Activated effector memory CD4-positive, alpha-beta T cell treated with anti-CD3 and anti-CD28 coated beads, Interleukin-2, amount 50 U/mL, for 16 hours (primary cell): ENCODE measurements at places on chromosomes 11 and 22.

- DNase-seq: no peak
Measured at GRCh38 chr11:72189455-72190250, 2.3 kb upstream of the FOLR1 start.

GRCh38 chr22:30287648-30288418 is 1.5 kb downstream of the CASTOR1 start:
- DNase-seq: peak; percentile 95

GRCh38 chr11:110479108-110480101 is 49.7 kb downstream of the FDX1 start:
- DNase-seq: no peak

DNA sequence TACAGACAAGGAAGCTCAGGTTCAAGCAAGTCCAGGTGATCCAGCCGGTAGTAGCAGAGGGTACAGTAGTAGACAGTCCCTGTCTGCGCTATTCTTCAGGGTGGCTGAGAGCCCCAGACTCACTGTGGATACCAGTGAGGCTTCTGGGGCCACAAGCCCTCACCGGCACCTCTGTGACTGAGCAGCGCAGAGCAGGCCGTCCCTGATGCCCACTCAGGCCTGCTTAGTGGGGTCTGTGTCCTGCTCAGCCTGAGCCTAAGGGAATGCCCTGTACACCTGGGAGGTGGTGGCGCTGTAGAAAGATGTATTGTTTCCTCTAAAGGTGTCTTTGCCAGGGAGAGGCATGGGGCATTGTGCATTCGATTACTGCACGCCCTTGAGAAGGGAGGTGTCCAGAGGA is 143.8 kb downstream of the CACNA1I start:
- DNase-seq: no peak

DNA sequence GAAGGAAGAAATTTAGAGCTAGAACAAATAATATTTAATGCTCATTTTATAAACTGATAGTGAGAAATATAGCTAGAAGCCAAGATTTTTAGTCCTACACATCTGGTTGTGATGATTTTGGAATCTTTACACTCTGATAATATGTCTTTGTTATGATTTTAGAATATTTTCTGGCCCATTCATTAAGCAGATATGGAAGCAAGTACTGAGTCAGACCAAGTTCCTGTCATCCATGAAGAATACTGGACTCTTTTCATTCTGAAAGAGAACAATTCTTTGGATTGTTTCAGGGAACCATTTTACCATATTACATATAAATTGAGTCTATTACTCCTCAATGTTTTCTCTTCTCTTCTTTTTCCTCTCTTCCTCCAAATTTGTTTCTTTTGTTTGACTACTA is 227.4 kb downstream of the TMEM135 start:
- DNase-seq: no peak

DNA sequence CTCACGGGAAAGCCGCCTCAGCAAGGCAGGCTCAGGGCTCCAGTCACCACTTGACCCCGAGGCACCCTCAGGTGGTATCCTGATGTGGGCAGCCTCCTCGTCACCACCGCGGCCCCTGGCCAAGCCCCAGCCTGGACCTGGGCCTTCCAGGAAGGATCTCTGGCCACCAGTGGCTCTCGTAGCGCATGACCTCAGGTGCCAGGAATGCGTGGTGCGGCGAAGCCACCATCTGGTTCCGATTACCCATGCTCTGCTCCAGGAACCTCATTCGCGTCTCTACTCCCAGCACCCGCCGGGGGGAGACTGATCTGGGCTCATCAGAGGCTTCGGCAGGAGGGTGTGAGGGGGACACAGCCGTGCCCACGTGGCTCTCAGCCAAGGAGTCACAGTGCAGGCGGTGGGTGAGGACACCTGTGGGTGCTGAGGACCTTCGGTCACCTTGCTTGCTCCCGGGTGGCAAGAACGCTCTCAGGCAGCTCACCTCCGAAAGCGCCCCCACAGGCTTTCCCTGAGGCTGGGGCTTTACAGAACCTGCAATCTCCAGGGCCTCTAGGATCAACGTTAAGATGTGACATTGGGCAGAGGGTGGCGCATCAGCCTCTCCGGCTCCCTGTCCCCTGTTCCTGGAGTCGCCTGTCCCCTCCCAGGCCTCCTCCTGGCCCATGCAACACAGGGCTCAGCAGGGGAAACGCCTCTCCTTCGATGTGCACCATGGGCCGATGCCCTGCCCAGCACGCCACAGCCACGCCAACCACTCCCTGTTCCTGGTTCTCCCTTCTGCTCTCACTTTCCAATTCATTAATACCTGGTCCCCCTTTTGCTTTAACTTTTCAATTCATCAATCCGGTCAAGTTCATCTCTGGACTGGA is 39.0 kb downstream of the TBX1 start:
- DNase-seq: no peak

DNA sequence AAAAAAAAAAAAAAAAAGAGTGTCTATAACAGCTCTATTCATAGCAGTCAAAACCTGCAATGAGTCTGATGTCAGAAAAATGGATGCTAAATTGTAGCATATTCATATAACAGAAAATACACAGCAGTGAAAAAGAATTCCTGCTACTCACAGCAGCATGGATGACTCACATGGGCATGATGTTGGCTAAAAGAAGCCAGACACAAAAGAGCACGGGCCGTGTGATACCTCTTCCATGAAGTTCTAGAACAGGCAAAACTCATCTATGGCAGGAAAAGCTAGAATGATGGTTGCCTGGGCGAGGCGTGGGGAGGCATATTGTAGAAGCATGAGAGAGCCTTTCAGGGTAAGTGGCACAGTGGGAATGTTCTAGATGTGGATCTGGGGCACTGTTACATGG is 18.9 kb downstream of the PLAAT3 start:
- no peak for DNase-seq

DNA sequence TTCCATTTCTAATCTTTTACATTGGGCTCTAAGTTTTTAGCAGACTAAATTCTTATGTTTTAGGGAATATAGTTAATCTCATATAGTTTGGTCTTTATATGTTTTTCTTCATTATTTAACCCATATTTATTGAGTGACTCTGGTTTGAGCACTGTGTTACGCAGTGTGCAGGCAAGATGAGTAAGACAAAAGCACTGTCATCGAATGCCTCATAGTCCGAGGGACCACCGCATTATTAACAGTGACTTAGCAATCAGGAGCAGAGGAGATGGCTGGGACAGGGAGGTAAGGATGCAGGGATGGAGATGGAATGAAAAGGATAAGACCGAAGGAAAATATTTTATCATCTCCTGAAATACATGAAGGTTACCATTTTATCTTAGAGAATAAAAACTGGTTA is 65.2 kb upstream of the CTSC start:
- DNase-seq: no peak

DNA sequence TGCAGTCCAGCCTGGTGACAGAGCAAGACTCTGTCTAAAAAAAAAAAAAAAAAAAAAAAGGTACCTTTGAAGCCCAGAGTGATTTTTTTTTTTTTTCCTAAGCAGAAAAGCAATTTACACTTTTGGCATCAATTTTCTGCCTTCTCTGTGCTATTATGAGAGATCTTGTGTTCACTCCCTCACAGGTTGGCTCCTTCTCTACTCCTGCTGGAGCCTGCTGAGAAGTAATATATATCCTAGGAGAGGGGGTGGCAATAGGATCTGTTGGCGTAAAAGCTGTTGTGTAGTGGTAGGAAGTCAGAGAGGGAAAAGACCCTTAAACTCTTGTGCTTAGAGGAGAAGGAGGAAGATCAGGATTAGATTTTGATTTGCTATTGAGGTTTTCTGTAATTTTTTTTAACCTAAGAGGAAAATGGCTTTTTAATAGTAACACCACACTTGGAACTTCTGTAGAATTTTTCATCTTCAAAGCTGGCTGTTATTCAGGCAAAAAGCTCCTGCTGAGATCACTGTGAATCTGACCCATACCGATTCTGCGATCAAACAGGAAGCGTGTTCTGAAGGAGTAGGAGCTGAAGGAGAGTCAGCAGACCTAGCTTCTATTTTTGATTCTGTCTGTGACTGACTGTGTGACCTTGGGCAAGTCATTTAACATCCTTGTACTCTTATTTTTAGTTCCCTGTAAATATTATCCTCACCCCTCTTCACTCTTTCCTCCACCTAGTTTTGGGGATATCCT is 77.7 kb downstream of the TRIM44 start:
- no peak for DNase-seq

DNA sequence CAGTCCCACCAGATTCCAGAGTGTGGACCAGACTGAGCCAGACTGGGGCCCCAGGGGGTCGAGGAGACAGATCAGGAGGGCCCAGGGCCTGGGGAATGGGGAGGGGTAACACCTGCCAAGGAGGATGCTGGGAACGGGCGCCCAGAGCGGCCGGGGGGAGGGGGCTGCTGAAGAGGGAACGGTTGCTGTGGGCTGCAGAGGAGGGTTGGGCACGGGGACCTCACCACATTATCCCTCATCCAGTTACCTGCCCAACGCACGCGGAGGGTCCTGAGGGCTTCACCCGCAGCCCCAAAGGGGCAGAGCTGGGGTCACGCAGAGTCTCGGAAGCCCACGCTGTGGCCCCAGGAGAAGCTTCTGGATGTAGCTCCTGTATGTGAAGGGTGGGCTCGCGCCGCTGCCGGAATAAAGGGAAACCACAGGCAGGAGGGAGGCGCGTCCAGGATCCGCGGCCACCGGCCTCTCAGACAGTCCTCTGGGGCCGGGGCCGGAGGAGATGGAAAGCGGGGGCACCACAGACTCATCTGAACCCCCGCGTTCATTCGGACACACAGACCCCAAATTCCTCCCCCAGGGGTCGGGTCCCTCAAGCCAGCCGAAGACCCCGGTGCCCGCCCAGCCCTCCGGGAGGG is 866 bp upstream of the SELENOO start:
- DNase-seq: no peak
